ENCODE measurements at places on chromosomes 2 and 18.

DNA sequence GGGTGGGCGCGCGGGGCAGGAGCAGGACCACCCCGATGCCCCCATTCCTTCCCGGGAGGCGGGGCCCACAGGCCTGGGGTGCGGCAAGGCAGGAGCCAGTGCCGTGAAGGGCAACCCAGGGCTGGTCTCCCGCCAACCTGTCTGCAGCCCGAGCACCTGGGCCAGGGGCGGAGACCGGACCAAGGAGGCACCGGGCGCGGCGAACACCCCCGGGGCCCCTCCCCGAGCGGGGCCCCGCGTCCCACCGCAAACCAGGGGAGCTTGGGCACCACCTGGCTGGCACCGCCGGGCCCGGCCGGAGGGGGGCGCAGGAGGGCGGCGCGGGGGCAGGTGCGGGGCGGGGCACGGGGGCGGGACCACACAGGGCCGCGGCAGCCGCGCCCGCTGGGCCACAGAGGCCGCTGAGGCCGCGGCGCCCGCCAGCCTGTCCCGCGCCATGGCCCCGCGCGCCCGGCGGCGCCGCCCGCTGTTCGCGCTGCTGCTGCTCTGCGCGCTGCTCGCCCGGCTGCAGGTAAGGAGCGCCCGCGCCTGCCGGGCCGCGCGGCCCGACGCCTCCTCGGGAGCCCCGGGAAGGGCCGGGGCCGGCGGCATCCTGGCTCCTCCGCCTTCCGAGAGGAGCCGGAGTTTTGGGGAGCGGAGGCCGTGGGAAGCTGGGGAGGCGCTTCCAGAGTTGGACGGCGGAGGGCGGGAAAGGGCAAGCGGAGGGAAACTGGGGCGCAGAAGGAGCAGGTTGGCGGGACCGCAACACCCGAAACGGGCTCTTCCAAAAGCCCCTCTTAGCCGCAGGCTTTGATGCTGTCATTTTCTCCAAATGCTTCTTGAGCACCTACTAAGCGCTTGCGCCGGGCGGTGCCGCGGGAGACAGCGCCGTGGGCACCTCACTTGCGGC is at the start of gene TNFRSF11A:
TSS of gene TNFRSF11A (plus strand) at position 394 of the 889 bp plus-strand sequence. CDS start at position 437, 43 bp downstream.
- DNase-seq: no peak

DNA sequence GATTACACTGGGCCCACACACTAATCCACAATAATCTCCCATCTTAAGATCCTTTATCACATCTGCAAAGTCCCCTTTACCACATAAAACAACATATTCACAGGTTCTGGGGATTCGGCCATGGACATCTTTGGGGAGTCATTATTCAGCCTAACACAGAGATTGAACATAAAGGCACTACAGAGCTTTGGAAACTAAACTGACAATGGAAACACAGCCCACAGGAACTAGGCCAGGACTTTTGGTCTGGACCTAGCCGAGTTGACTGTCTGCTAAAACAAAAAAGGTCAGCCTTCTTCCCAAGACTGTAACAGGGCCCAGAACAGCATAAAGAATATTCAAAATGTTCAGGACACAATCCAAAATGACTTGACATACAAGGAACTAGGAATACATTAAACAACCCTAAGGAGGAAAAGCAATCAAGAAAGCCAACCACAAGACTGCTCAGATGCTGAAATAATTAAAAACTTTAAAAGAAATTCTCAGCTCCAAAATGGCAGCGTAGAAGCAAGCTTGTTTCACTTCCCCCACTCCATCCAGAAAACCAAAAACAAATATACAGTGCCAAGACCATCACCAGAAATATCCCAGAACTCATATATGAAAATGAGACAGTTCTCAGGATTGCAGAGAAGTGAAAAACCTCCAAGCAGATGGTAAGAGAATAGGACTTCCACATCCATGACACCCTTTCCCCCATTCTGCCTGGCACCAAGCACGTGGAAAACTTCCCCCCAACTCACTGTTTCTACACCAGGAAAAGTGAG is 207.8 kb downstream of the ATAD2B start:
- DNase-seq: no peak

- no peak for DNase-seq
These were observed 69.3 kb downstream of the TIMM21 start for GRCh38 chr18:74217476-74218143.

DNA sequence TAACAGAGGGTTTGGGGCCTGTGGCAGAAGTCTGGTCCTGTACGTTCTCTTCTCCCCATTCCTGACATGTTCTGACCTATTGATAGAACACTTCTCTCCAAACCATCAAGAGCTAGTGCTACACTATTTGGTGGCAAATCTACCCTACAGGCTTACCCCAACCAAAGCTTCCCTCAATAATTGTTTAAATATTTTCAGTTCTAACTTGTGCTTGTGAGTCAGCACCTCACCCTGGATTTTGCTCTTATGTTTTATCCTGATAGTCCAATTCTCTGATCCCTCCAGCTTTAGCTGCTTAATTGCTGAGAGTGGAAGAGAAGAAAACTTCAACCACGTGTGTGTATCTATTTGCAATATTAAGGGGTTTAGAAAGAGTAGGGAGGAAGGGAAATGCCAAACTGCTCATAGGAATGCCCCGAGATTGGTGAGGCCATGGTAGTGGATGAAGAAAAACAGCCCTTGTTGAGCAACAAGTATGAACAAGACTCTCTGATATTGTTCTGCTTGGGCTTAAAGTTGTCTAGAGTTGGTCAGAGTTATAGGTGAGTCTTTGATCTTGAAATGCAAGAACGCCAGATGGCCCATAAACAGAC is 67.8 kb upstream of the PARD3B start:
- no peak for DNase-seq

- peak; percentile 5 for DNase-seq
These were observed 265.2 kb upstream of the SPHKAP start for GRCh38 chr2:228446734-228447133.

- DNase-seq: peak; percentile 94
These were observed 43.1 kb upstream of the TGFA start for GRCh38 chr2:70596739-70597138.

GRCh38 chr2:241066893-241067341 is 35.2 kb downstream of the MTERF4 start:
- peak; percentile 6 for DNase-seq

DNA sequence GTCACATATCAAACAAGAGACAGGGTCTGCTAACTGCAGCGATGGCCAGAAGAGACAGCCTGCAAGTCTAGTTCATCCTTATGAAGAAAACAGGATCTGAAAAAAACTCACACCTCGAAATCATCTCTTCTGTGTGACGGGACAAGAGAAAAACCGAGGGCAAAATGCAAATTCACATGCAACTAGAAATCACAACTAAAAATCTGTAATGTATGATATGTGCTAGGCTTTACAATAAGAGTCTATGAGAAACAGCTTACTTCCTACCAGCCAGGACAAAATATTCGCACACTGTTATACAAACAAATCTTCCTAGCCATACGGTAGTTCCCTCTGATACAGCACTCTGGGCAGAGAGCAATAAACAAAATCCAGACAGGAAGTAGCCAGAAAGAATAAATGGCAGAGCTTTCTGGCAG is 48.8 kb downstream of the ANKRD44 start:
- no peak for DNase-seq

- DNase-seq: peak; percentile 66
These were observed 61.6 kb upstream of the SLC38A11 start for GRCh38 chr2:165016772-165017411.

GRCh38 chr18:50790241-50790640 is 29.6 kb downstream of the MRO start:
- DNase-seq: no peak

GRCh38 chr2:152627351-152627957 is 89.8 kb downstream of the PRPF40A start:
- peak; percentile 40 for DNase-seq

- no peak for DNase-seq
These were observed 669.1 kb downstream of the SATB2 start for GRCh38 chr2:198788676-198789075.

GRCh38 chr18:10349561-10349960 is 104.9 kb upstream of the APCDD1 start:
- DNase-seq: no peak

DNA sequence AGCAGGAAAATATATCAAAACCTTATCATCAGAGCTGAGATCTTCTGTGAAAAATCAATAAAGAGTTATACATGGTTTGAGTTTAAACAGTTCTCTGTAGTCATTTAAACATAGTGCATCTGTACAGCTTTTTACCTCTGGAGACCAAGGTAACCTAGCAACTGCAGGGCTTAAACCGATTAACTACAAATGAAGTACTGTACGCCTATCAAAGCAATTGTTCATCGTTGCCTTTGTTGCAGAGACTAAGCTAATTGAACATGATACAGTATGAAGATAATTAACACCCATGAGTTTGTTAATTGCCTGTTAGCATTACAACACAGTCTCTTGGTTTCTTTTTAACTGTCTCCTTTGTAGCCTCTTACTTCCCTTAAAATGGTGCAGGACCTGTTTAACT is 147.9 kb downstream of the LNPK start:
- no peak for DNase-seq

DNA sequence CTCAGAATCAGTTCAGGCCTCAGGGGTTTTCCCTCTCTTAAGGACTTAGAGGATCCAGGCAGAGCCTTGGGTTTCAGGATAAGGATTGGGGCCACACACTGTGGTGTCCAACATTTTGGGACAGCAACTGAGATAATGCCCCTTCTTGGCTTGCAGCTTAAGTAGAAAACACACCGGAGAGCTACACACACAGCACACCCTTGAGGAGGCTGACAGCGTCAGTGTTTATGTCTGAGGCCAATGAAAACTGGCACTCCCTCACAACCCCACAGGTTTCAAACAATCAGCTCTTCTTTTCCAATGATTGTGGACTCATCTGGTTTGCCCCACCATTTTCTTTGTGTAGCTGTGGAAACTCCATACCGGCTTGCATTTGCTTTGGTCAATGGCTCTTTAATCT is 257.7 kb downstream of the CDCA7 start:
- DNase-seq: no peak

- no peak for DNase-seq
These were observed 868 bp upstream of the PKDCC start for GRCh38 chr2:42046819-42047487.

GRCh38 chr2:177284531-177284930 is 20.0 kb upstream of the NFE2L2 start:
- no peak for DNase-seq

DNA sequence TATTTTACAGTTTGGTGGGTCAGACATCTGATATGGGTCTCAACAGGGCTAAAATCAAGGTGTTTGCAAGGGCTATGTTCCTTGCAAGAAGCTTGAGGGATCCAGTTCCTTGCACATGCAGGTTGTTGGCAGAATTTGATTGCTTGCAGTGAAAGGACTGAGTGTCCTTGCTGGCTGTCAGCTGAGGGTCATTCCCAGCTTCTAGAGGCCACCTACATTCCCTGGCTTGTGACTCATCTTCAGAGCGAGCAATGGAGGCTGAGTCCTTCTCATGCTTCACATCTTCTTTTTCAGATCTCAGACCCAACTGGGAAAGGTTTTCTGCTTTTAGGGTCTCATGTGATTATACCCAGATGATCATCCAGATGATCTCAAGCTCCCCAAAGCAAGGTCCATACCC is 12.4 kb downstream of the MEX3C start:
- no peak for DNase-seq

DNA sequence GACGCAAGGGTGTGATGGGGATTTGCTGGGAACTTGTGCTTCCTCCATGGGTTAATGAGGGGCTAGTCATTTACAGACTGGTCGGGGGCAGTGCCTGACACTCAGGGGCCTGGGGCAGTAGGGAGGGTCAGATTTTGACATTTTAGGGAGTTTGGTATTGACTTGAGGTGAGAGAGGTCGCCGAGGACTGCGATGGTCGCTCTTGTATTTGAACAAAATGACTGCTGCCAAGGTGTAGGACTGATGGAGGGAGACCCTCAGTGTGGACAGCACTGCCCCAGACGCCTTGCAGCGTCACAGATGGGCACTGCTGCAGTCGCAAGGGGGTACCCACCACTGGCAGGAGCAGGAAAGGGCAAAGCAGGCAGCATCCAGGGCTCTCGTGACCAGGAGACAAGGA is 182.9 kb downstream of the RTP5 start:
- no peak for DNase-seq

GRCh38 chr2:46062637-46063412 is 234.4 kb upstream of the EPAS1 start:
- peak; percentile 83 for DNase-seq

DNA sequence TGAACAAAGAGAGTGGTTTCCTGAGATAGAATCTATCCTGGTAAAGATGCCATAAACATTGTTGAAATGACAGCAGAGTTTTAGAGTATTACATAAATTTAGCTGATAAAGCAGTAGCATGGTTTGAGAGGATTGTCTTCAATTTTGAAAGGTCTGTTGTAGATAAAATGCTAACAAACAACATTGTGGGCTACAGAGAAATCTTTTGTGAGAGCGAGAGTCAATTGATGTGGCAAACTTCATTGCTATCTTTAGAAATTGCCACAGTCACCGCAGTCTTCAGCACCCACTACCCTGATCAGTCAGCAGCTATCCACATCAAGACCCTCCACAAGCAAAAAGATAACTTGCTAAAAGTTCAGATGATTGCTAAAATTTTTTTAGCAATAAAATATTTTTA is 17.5 kb downstream of the VRK2 start:
- no peak for DNase-seq

DNA sequence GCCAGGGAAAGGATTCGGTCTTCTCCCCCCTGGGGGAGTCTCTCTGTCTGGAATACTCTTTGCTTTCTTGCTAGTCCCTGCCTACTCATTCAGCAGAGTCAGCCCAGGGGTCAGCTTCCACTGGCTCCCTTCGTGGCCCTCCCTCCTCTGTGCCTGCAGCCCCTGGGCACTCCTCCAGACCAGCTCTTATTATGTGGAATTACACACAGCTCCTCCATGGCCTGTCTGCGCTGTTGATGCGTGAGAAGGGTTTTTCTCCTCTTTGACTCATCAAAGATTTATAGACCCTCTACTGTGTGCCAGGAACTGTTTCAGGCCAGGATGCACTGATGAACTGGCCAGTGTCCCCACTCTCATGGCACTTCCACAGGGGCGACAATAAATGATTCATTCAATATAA is 44.4 kb downstream of the ST8SIA5 start:
- peak; percentile 51 for DNase-seq

GRCh38 chr2:113846429-113846828 is 43.5 kb upstream of the ACTR3 start:
- DNase-seq: no peak

DNA sequence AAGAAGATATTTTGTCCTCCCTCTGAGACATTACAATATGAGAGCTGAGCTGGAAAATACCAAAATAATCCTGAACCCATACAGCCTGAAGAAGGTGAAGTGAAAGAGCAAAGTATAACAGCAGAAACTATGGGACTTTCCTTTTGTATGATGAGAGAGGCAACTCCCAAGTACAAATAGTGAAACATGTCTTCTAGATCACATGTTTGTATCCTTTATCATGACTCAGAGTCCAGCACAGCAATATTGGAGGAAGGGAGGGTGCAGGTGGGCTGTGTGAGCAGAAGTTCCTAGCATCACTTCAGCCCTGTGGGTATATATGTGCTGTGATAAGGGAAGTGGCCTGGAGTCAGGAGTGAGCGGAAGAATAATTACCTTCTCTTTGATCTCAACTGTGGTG is 265.6 kb upstream of the NRXN1 start:
- DNase-seq: no peak

- peak; percentile 30 for DNase-seq
These were observed 62.8 kb upstream of the DTNA start for GRCh38 chr18:34647251-34647650.
